ENCODE measurements at places on chromosomes 2 and 18.

DNA sequence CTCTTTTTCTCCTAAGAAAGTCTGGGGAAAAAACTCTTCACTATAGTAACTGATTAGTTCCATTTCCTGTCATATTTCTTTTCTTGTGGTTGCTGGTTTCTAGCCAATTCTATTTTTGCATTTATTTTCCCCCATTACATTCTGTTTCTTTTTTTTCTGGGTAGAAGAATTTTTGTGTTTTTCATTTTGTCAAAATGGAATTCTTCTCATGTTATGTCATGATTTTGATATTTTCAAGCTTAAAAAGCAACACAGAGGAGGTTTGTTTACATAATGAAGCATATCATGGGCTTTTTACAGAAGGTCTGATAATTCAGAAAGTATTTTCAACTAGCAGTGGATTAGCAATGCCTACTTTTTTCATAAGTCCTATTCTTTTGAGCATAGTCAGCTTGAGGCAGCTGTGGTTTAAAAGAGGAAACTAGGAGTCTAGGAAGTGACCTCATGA, 102.0 kb downstream of the MAP2 start:
- no peak for DNase-seq

GRCh38 chr18:46482831-46483230, 174.2 kb downstream of the LOXHD1 start:
- DNase-seq, result no peak

DNA sequence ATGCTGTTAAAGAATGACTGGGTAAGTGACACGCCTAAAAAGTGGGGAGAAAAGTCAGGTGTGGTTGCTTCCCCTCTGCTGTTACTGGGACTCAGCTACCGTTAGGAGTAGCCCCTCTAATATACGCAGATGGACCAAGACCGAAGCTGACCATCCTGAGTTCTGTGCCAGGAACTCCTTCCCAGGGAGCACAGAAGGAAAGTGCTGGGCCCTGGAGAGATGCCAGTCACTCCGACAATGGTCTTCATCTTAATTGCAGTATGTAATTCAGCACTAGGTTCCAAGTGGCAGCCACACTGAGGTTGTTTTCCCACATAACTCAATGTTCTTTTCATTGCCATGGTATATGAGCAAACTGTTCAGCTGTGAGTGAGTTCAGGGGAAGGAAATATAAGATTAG, 19.6 kb upstream of the TMEM200C start:
- DNase-seq, result no peak

DNA sequence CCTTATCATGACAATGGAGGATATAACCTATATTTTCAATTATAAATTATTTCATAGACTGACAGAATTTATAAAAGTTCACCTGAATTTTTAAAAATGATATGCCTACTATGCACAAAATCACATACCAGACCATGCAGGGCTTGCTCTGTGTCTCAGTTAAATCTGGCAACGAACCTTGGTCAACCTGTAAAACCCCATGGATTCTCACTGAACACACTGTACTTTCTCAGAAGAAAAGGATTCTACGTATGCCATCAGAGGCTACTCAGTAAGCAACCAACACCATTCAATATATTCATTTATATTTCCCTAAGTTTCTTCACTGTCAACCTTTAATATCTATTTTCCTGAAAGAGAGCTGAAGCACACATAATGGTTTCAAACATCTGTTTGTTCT, 52.4 kb downstream of the NRXN1 start:
- DNase-seq, result no peak

GRCh38 chr18:23503038-23503962, at the start of gene RMC1:
Gene RMC1, plus strand, starts transcription at chr18:23503511. Its CDS starts 108 bp downstream, at chr18:23503619.
- DNase-seq, result peak; percentile 99

GRCh38 chr2:46087492-46087891, 209.7 kb upstream of the EPAS1 start:
- DNase-seq, result no peak

DNA sequence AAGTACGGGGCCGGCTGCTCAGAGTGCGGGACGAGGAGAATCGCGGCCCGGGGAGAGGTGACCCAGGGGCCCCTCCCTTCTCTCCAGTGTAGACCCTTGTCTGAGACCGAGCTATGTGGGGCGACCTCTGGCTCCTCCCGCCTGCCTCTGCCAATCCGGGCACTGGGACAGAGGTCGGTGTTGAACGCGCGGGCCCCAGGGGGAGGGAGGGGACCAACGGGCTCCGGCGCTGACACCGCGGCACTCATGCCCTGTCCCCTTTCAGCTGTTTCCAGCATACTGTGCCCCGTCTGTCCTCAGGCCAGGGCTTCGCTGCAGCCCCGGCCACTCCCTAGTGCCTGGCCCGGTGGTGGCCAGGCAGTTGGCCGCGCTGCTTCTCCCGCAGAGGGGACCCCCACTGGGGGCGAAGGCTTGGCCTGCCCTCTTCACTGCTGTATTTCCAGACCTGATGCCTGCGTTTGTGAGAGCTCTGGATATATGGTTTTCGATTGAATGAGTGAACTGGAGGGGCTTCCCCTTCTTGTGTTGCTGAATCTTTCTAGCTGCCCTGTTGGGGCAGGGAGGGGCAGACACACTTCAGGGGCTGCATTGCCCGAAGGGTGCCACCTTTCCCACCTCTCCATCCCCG, 809 bp downstream of the DBI start:
- DNase-seq, result peak; percentile 87
